MV-4-11 (cell line): ENCODE measurements at places on chromosomes 4 and X.

GRCh38 chr4:121668368-121669162, 28.2 kb downstream of the ANXA5 start:
- DNase-seq: no peak

DNA sequence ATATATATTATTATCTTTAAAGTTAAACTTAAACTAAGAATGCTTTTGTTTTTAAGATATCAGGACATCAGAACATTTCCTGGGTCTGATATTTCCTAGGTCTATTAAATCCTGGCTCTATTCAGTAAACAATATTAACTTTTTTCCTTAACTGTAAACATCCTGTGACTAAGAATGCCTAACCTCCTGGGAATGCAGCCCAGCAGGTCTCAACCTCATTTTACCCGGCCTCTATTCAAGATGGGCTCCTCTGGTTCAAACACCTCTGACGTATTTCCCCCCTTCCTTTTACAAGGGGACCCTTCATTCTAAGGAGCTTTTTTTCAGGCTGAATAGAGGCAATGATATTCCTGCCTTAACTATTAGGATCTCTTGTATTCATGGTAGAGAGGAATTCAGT, 35.8 kb upstream of the DYNLT3 start:
- no peak for DNase-seq

GRCh38 chr4:1170976-1171310, 1.4 kb downstream of the SPON2 start:
- DNase-seq: no peak

- no peak for DNase-seq
Measured at GRCh38 chr4:34709564-34709963, 1534.8 kb downstream of the ARAP2 start.

DNA sequence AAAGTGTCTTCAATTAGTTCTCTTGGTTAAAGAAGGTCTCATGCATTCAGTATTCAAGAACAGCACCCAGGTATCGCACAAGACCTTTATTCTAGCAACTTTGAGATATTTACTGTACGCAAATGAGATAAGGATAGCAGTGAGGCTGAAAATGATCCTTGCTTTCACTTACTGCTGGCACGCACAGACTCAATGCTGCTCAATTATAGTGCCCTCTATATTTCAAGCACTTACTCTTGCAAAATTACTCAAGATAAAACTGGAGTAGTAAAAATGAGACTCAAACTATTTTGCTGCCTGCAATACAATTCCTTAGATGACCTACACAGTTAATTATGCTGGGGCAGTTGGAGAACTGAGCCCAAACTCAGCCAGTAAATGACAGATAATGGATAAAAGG, 60.9 kb downstream of the ADGRA3 start:
- DNase-seq: no peak

DNA sequence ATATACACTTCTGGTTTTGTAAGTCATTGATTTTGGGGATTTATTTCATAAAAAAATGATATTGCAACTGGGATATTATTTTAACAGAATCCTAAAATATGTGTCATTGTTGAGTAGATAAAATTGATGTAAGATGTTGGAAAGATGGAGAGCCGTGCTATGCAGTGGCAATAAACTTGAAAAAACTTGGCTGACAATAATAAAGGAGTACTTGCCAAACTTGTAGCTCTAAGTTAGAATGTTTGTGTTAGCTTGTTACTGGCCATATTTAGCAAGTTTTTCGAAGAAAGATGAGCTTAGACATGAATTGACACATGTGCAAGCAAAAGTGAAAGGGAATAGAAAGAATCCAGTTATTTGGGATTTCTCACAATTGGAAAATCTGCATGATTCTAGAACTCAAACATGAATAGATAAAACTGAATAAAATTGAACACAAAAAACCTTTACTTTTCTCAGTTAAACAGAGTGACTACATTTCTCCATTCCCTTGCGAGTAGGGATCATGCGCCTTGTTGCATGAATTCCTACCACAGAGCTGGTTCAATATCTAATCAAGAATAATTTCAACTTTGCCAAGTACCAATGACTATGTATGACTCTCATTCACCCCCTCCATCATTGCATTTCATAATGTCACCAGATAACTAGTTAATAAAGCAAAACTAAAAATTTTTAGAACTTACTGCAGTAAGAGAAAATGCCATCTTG, 327.8 kb downstream of the CAMK2D start:
- no peak for DNase-seq

- no peak for DNase-seq
Measured at GRCh38 chr4:137861682-137862081, 329.4 kb upstream of the PCDH18 start.

GRCh38 chr4:23881674-23882337, 8.0 kb downstream of the PPARGC1A start:
- DNase-seq: no peak

DNA sequence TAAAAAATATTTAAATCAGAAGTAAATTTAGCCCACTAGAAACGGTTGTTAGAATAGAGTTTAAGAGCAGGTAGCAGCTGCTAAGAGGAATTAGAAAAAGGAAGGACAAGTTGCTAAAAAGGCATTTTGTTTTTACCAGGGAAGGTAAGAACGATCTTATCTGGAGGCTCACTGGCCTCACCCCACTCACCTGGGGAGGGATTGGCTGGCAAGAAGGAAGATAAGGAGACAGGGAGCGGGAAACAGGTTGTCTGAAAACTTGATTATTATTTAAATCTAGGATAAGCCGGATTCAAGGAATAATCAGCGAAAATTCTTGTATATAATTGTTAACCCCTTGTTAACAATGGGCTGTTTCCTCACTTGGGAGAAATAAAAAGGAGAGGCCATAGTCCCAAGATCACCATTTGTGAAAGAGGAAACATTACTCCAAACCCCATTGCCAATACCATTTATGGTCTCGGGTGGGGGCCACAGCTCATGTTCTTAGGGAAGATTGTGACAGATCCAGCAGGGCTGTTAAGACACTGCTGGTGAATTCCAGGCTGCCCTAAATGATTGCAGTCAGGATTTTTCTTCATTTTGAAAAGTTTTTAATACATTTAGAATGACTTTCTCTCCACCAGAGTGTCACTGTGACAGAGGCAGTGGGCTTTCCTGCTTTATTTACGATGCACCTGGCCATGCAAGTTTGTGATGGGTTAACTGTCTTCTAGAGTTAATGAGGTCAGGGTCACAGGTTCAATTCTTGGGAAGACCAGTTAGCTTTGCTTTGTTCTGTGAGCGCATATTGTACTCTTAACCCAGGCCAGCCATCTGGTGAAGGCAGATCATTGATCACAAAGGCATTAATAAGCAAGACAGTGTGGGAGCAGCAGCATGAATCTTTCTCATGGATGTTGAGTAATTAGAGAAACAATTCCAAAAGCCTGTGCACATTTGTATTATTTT, 106.6 kb downstream of the CEP135 start:
- no peak for DNase-seq

GRCh38 chr4:114577386-114577785, 21.2 kb upstream of the UGT8 start:
- DNase-seq: no peak

- DNase-seq: peak; percentile 86
Measured at GRCh38 chrX:133544115-133544514, 128.8 kb upstream of the GPC4 start.

DNA sequence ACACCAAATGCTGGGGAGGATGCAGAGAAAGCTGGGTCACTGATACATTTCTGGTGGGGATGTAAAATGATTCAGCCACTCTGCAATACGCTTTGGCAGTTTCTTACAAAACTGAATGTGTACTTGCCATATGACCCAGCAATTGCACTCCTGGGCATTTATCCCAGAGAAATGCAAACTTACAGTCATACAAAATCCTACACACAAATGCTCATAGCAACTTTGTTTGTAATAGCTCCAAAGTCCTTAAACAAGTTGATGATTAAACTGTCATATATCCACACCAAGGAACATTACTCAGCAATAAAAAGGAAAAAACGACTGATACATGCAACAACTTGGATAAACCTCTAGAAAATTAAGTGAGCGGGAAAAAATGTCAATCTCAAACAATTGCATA, 12.3 kb downstream of the MID1 start:
- no peak for DNase-seq
